ENCODE measurements at places on chromosomes 2 and 18.

DNA sequence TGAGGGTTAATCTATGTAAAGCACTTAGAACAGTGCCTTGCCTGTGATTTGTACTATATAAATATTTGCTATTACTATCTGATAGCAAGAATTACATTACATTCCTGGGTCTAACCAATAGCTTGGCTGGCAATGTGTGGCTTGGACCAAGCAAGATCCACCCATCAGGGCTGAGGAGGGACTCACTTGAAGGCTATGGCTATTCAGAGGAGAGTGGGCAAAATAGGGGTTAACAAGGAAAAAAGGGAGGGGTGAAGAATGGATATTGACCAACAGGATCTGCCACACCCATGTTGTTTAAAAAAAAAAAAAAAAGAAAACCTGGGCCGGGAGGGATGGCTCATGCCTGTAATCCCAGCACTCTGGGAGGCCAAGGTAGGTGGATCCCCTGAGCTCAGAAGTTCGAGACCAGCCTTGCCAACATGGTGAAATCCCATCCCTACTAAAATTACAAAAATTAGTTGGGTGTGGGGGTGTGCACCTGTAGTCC lies 20.0 kb upstream of the TMBIM1 start:
- DNase-seq = no peak

- DNase-seq = no peak
Observed at GRCh38 chr2:160871953-160872352, 288.3 kb upstream of the TANK start.

DNA sequence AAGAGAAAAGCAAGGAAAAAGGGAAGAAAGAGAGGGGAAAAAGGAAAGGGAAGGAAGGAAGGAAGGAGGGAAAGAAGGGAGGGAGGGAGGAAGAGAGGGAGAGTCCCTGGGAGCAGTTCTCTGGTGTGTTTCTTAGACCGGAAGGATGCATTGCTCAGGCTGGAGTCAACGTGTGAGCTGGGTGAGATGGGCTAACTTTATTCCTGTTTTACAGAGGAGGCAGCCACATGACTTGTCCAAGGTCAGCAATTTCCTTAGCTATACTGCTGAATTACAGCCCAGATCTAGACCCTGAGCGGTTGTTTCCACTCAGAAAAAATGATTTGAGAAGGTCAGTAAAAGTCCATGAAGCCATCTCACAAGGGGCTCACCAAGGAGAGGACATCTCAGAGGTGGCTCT lies 86.6 kb upstream of the APCDD1 start:
- no peak for DNase-seq

DNA sequence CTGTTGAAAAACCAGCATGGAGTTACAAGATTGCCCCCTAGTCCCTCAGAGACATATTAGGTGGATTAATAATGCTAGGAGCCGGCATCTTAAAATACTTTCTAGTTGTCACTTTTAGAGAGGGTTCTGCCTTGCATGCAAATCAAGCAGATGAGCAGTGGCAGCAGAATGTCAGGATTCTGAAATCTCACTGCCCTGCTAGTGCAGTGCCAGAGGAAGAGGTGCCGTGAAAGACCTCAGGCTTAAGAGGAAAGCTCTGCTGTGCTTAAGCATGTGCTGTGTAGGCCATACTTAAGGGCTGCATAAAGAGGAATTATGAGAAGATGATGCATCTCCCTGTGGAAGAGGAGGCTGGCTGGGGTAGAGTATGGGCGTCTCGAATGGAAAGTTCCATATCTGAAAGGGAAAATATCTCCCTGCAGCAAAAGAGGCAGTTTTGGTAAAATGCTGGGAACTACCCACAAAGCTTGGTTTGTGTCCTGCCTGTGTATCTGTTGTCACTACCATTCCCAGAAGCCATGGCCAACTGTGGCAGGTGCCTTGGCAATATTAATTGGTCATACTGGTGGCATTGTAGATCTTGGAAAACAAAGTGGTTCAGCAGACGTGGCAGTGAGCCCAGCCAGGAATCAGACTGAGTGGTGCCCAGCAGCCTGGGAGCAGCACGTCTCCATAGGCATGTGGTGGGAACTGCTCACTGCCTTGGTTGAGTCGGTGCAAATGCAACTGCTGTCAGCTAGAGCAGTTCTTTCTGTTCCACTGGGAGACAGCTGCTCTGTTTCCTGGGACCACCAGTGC lies 131.9 kb downstream of the EVA1A start:
- DNase-seq = no peak

- DNase-seq = no peak
Observed at GRCh38 chr18:67766930-67767329, 250.4 kb upstream of the DSEL start.

GRCh38 chr2:136486115-136486514 lies 279.2 kb upstream of the THSD7B start:
- DNase-seq = no peak

DNA sequence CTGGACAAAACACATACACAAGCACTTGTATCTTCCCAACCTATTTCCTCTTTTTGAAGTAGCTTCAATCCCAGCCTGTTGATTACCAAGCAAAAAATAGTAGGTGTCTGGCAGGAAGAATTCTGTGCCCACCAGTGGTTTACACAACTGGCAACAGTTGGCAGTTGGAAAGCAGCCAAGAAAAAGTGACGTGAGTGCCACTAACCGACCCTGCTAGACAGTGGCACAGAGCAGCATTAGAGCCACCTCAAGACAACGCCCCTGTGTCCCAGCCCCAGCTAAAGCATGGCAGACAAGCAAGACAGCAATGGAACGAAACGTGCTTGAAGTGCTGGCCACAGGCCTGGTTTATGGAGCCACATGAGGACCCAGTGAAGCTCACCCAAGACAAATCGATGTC lies 379.6 kb downstream of the FBXO15 start:
- DNase-seq = no peak

DNA sequence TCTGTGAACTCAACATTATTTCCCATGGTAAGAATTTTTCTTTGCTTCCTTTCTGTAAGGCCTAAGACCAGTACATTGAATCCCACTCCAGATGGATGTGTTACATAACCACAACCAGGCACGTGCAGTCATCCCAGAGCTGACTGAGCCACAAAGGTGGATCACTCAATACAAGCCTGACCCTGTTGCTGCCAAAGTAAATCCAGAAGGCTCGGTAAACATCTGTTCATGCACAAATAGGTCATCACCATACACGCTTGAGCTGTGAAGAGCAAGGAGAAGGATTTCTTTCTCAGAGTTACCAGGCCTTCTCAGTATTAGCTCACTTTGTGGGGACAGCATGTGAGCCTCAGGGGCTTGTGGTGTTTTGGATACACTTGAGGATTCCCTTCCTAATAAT lies 791.4 kb upstream of the FANCL start:
- DNase-seq = peak; percentile 98

Data from NCI-H524 treated with DMSO at 0.1 percent for 48 hours (cell line).